ENCODE measurements at places on chromosomes 1 and 21.

DNA sequence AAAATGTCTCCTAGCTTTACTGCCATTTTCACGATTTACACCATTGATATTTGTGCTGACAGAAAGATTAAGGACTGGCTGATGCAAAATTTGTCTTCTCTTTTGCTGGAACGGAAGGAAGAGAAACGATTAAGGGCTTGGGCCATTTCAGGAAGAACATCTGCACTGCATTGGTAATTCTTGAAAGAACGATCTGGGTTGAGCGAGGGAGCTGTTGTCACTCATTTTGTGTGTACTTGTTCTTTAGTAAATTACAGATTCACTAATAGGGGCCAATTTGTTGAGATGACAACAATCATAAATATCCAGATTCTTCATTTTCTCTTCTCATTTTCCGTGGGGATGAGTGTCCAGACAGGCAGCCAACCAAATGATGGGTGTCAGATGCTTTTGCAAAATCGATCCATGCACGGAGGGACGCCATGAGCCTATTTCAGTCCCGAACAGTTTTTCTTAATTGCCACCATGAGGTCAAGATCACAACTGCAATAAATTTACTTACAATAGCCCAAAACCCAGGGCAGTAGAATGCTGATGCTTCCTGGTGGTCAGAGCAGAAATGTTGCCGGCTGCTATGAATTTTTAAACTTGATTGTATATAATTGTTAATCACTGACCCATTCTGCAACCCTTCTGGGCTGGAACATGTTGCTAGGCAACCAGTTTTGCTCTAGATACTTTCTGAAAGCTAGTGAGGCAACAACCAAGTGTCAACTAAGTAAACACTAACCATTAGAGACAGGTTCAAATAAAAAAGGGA, 132.4 kb upstream of the TIAM1 start:
- no peak for DNase-seq

GRCh38 chr21:40847951-40848350, 993 bp upstream of the DSCAM start:
- DNase-seq = no peak

- no peak for DNase-seq
Measured at GRCh38 chr1:175168782-175169181, 23.8 kb downstream of the KIAA0040 start.

DNA sequence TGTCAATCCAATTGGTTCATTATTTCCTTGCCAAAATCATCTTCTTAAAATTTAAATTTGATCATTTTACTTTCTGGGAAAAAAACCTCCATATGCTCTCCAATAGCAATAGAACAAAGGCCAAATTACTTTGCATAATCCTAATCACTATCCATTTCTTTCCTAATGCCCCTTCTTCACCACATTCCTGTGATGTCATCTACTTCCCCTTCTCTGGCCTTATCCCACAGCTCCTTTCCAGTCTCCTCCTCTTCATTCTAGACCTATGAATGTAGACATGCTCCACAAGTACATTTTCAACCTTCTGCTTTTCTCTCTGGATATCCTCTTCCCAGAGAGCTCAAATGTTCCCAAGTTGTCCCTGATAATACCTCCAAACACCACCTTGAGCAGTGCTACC, 216.6 kb downstream of the MRPL39 start:
- DNase-seq = no peak

GRCh38 chr1:196102826-196103225, 505.4 kb downstream of the KCNT2 start:
- DNase-seq = no peak

- no peak for DNase-seq
Measured at GRCh38 chr1:147762233-147763024, 2.0 kb upstream of the GJA5 start.

GRCh38 chr1:92831762-92832536, at the start of gene RPL5:
Gene RPL5 (plus strand): TSS chr1:92832040. CDS start chr1:92832115, 75 bp downstream.
- peak; percentile 96 for DNase-seq

DNA sequence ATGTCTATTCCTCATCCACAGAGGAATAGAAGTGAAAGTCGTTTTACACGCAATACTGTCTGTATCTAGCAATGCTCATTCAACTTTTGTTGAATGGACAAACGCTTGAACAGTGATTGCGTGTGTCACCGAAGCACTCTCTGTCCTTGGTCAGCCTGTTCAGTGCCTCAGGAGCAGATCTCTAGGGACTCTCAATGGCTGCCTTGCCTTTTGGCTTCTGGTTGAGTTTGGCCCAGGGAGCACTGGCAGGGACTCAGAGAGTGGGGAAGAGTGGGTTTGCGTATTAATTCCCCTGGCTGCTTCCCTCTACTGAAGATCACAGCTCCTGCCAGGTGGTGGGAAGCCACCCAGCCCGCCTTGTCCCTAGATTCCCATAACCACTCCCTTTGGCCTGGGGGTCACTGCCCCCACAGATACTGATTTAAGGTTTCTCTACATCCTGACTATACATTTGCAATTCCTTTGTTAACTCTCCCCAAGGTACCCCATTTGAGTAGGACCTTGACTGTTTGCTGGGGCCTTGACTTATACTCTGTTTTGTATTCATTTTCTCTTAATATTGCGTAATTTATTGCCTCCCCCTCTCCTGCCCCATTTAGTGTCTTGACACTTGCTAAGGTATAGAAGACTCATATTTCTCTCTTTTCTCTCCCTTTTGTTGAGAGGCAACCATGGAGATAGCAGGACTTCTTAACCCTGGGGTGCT, 61.7 kb upstream of the USP24 start:
- no peak for DNase-seq

DNA sequence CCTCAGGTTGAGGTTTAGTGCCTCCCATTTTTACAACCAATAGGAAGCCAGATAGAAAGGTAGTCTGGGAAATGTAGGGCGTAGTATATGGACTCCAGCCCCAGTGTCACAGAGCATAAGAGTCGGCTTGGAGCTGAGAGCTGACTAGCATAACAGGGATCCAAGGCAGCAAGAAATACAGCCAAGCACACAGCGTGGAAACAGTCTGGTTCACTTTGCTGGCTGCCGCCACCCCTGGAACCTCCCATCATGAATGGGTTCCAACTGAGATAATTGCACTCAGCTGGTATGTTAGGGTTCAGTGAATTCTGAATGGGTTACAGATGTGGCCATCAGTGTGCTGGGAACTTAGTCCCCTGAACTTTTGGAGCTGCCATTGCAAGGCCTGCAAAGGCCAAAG, 76.7 kb upstream of the GPR88 start:
- DNase-seq = no peak

DNA sequence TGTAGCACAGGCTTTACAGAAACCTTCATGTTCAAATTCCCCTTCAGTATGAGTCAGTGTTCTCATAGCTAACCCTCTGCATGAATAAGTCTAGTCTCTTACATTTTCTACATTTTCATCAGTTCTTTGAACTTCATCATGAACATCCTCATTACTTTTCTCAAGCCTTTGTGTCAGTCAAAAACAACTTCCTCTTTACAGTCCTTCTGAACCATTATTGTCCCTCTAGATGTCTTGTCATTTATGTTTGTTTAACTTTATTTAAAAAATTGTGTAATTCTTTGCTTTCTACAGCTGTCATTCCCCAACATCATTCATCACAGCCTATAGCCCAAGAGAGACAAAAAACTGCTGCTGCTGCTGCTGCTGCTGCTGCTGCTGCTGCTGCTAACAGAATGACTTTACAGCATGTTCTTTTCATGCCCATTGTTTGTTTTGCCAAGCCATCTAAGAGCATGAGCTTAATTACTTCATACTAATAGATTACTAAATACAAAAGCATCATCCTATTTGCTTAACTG, 133.1 kb downstream of the LRRC40 start:
- no peak for DNase-seq

- DNase-seq = no peak
Measured at GRCh38 chr1:5937373-5937857, 54.8 kb downstream of the NPHP4 start.

DNA sequence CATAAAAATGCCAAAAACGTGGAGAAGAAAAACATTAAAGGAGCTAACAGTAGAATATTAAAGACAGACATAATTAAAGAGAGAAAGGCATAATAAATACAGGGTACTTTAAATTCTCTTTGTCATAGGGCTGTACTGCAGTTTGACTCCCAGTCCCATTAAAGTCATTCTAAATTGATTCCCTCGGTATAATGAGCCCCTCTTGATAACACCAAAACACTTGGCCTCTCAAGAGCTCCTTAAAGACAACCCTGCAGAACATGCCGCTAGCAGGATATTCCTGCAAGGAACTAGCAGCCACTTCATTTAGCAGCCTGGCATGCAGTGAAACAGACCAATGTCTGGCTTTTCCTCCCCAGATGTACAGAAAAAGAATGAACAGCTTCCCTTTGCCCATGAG, 273.8 kb upstream of the ESRRG start:
- DNase-seq = no peak
